D341Med (cell line): ENCODE measurements at places on chromosomes 7 and 10.
A peak's percentile ranks its signal among the peaks of the same experiment; 100 is the strongest.

GRCh38 chr10:132058793-132059759 is 6.7 kb upstream of the JAKMIP3 start:
- DNase-seq, result no peak

GRCh38 chr10:42992156-42992956 is 84.5 kb upstream of the RET start:
- DNase-seq, result no peak

- DNase-seq, result no peak
Measured at GRCh38 chr10:34252111-34252510, 563.0 kb downstream of the PARD3 start.

GRCh38 chr10:18140957-18141845 is 977 bp downstream of the CACNB2 start:
- DNase-seq, result no peak

- DNase-seq, result no peak
Measured at GRCh38 chr7:84908196-84908793, 278.6 kb downstream of the SEMA3D start.

- no peak for DNase-seq
Measured at GRCh38 chr7:26928703-26929347, 64.4 kb upstream of the SKAP2 start.

DNA sequence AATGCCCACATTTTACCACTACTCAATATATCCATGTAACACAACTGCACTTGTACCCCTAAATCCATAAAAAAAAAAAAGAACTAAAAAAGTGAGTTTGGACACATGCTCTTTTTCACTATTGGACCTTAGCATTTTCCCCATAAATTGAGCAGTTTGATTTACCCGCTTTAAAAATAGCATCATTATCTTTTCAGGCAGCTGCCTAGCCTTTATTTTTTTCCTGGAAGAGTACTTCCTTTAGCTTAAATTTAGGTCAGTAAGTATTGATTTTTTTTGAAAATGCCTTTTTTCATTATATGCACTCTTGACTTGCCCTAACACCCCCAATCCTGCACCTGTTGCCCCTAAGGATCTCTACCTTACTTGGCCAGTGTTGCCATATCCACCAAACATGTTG is 5.3 kb upstream of the NT5C3A start:
- DNase-seq, result no peak

DNA sequence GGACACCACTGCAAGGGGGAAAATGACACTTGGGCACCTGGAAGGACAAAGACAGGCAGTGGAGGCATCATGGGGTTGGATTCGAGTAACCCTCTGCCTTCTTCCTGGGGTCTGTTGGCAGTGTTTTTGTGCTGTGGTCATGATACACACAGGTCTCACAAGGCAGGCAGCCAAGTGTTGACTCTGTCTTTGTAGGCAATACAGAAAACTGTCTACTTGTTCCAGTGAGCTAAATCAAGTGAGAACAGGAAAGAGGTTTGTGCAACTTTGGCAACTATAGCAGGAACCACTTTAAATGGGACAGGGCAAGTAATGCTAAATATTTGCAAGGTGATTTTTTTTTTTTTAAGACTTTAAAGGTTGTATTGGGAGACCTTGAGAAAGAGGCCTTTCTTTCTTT is 578.6 kb upstream of the GALNT17 start:
- DNase-seq, result no peak

GRCh38 chr7:33666531-33666930 is 238.8 kb upstream of the BMPER start:
- no peak for DNase-seq

- no peak for DNase-seq
Measured at GRCh38 chr10:122157451-122157850, 113.6 kb upstream of the BTBD16 start.

DNA sequence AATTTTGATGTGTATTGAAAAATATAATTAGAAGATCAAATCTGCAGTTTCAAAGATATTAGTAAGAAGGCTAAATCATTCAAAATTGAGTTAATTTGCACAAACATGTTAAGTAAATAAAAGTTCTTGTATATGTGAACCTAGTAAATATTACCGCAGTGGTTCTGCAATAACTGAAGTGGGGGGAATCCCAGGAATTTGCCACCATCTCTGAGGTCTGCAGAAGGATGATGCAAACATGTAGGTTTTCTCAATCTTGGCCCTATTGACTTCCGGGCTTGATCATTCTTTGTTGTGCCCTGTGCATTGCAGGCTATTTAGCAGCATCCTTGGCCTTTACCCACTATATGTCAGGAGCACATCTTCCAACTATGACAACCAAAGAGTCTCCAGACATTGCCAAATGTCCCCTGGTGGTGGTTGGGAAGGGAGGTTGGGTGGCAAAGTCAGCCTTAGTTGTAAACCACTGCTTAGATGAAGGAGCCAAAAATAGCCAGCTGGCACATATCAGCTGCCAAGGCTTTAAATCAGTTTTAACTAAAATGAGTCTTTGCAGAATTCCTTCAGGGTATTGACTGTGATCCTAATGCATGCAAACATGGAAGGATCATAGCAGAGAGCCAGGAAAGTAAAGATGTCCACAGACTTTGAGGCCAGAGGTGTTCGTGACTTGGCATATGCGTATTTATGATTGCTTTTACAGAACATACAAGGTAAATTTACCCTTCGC is 146.3 kb downstream of the TRIL start:
- no peak for DNase-seq

DNA sequence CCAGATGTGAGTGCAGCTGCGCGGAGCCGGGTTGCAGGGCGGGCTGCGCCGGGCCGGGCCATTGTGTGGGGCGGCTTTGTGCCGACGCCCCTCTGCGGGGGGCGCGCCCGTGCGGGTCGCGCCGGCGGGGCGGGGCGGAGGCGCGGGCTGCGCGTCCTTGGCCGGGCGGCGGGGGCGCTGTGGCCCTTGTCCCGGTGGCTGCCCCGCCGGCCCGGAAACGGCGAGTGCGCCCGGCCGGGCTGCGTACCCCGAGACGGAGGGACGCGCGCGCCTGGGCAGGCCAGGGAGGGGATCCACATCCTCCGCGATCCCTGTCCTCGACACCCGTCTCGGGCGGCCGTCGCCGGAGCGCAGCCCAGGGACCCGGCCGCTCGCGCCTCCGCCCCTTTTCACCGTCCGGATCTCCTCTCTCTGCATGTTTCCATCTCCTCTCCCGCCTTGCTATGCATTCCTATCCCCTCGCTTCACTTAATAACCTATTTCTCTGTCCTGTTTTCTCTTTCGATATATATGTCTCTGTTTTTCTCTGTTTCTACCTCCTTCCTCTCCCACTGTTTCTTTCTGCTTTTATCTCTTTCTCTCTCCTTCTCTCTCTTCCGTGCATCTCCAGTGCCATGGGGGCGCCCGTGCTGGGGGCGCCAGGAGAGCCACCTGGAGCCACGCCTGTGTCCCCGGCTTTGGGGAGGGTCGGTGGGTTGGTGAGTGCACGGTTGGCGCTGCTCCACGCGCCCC is 765 bp downstream of the PFKFB3 start:
- DNase-seq, result peak; percentile 91

DNA sequence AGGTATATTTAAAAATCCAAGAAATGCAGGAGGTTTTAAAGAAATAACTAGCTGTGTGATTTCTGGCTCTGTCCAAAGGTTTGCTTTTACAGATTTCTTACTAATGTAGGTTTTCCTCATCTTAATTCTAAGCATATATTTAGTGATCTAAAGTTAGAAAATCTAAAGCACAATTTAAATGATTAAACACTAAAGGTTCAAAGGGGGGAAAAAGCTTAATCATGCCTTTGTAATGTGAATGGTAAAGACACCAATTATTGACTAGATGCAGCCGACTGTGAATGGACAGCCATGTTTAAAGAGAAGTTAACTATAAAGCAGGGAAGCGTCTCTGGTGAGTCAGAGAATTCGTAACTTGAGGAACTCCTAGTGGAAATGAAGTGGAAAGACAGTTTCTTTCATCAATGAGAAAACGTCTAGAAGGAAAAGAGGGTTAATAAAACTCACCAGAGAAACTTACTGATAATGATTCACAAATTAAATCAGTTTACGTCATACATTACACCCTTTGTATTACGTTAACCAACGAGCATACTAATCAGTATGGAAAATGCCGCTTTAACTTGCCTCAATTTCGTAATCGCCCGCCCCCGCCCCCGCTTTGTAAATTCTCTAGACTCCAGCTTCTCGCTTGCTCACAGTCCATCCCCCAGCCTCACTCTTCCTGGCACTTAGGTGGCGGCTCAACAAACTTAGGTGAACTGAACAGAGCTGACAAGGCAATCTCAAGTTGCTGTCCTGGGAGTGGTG is 1.1 kb upstream of the HBP1 start:
- peak; percentile 39 for DNase-seq

DNA sequence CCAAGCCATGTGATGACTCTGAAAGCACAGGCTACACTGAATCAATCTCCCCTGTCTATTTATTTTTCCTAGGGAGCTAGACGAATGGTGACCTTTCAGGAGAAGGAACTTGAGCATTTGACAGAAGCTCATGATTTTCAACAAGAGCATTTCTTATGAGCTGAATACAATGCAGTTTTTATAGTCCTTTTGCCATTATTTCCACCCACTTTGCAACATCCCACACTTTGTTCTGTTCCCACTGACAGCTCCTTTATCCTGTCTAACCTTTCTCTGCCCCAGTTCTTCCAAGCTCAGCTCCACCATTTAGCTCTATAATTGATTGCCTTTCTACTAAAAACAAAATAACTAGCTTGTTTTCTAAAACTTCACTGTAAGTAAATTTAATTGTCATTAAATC is 91.9 kb upstream of the PRSS1 start:
- no peak for DNase-seq

DNA sequence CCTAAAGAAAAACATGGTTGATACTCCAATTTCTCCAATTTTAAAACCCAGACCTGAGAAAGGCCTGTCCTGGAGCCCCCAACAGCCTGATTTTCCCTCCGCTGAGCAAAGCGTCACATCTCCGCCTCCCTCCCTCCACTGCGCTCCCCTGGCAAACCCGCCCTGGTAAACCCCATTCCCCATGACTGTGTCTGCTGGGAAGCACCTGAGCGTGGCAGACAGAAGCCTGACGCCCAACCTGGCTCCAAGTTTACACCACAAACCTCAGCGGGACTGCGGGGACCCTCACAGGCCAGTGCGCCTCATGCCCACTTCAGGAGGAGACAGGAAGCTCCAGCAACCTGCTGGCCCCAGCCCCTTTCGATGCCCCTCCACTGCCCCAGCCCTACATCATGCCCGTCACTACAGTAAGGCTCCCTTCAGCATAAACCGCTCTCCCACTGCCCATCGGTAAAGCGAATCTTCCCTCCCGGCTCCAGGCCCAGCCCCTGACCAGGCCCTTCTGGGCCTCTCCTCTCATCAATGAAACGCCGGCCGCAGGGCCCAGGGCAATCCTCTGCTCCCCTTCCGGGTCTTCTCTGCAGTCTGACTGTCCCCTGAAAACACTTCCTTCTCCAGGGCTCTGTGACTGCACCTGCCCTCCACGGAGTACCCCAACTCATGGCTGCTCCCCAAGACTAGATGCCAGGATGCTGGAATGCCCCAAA is 233.3 kb downstream of the MAD1L1 start:
- no peak for DNase-seq

GRCh38 chr10:88193018-88193417 is 329.6 kb downstream of the PTEN start:
- no peak for DNase-seq

DNA sequence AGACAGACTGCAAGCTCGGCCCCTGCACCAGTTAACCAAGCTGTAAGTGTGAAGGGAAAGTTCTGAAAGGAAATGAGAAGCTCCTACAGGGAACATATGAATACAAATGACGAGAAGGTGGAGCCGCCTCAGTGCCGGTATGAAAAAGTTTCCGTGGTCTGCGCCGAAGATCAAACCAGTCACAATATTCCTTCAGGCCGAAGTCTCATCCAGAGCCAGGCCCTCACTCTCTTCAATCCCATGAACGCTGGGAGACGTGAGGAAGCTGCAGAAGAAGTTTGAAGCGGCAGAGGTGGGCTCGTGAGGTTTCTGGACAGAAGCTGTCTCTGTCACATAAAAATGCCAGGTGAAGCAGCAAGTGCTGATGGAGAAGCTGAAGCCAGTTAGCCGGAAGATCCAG is 71.9 kb downstream of the CFAP46 start:
- DNase-seq, result no peak

DNA sequence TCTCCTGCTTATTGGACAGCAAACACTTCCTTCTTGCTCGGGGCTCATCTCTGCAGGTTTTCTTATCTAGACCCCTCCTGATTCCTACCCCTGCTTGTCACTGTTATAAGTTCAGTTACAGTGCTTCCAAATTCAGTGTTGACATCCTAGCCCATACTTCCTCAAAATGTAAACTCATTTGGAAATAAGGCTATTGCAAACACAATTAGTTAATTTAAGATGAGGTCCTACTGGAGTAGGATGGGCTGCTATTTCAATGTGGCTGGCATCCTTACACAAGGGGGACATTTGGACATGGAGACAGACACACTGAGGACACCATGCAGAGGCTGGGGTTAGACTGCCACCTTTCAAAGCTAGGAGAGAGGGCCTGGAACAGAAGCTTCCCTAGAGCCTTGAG is 85.2 kb upstream of the NPVF start:
- DNase-seq, result no peak

- DNase-seq, result no peak
Measured at GRCh38 chr10:107546284-107546683, 381.8 kb upstream of the SORCS1 start.

DNA sequence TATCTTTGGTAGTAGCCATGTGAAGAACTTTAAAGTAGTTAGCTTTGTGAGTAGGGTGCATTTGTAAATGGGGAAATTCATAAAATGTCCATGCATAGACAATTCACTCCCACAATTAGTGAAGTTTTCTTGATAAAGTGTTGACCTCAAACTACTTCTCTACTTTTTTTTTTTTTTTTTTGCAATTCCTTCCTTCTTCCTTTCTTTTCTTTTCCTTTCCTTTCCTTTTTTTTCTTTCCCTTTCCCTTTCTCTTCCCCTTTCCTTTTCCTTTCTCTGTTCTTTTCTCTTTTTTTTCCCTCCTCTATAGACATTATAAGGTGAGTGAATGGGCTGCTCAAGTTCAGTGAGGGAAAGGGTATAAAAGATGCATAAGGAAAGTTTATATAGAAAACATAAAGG is 184.2 kb downstream of the PTEN start:
- DNase-seq, result no peak

GRCh38 chr10:114482480-114483304 is 78.4 kb upstream of the AFAP1L2 start:
- no peak for DNase-seq

- no peak for DNase-seq
Measured at GRCh38 chr10:70362328-70362727, 20.1 kb downstream of the LRRC20 start.

DNA sequence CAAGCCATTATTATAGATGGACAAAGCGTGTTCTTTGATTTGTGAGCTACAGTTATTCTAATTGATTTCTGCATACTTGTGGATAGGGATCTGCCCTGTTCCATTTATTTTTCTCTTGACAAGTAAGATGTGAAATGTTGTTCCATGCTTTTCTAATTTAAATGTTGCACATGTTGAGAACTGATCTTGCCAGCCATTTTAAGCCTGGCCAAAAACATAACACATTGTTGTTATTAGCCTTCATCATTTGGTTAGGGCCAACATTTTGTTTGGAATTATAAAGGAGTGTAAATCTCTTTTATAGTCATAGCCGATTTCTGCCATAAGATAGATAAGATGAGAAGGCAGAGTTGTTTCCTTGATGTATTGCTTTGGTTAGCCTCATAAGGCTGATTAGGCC is 117.0 kb downstream of the WNT2 start:
- no peak for DNase-seq
